SHP77 (cell line): ENCODE measurements at places on chromosomes 1 and 21.

DNA sequence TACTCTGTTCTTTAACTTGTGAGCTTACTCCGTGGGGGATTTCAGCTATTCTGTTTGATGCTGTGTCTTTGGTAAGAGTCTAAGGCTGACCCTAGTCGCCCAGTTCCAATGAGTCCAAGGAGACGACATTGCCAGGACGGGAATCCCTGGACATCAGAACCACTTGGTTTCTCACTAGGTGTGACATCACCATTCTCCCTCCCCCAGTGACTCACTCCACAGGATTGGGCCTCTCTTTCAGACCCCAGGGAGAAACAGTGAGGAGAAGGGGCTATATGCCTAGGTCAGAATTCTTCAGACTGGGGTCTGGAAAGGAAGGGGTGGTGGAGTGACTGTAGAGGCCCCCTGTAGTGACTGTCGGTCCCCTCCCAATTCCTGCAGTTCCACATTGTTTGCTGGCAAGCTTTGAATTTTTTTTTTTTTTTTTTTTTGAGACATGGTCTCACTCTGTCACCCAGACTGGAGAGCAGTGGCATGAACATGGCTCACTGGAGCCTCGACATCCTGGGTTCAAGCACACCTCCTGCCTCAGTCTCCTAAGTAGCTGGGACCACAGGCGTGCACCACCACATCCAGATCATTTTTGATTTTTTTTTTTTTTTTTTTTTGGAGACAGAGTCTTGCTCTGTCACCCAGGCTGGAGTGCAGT is 21.3 kb downstream of the ALPL start:
- no peak for DNase-seq

- no peak for DNase-seq
Measured at GRCh38 chr21:42807938-42808613, 71.3 kb downstream of the WDR4 start.

DNA sequence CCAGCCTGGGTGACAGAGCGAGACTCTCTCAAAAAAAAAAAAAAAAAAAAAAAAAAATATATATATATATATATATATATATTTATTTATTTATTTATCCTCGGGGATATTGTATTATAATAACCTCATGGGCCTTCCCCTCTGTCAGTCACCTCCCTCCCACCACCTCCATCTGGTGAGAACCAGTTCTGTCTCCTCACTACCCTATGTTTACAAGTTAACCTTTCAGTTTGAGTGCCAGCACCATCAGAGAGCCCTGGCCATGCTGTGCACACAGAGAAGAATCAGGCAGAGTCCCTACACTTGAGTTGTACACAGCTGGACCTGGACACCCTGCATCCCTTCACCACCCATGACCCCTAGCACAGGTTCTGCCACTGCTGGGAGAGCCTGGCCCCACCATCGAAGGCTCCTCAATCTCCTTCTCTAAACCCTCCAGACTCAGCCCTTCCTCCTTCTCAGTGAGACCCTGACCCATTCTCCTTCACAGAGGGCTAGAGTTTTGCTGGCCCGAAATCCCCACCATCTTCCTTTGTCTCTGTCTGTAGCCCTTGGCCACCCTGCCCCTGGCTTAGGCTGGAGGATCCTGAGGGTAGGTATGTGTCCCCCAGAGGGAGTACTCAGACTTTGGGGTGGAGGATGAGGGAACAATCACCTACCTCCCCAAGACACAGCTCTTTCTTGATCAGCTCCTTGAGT is 1.2 kb downstream of the S100A5 start:
- no peak for DNase-seq

GRCh38 chr1:12544357-12544756 is 73.7 kb downstream of the DHRS3 start:
- DNase-seq = no peak

GRCh38 chr1:18684303-18684702 is 53.7 kb downstream of the PAX7 start:
- DNase-seq = no peak

DNA sequence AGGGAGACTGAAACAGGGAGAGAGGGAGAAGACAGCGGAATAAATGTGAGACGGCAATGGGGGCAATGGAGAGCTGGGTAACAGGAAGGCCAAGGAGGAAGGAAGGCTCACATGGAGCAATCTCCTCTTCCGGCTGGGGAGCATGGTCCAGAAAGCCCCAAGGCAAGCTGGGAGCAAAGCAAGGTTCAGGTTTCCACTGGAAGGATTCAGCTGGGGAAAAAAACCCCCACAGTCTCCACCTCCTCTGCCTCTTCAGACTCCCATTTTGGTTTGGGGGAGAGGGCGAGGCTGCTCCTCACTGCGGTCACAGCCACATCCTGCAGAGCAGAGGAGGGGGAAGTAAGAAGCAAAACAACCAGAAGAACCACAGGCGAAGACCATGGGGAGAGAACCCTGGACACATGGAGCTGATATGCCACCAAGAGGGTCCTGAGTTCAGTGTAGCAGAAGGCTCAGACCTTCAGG is 650 bp downstream of the TNFAIP8L2 start:
- no peak for DNase-seq

GRCh38 chr1:236465231-236465958 is 58.4 kb upstream of the LGALS8 start:
- DNase-seq = no peak
